ENCODE measurements at places on chromosomes 3 and 15. TPM values are rescaled to one million over a fixed set of nuclear protein-coding genes. Genes with fewer than 3 reads are reported as not detected.

The CCR3 gene
- total RNA-seq: not detected

The CXCR6 gene
- not detected for total RNA-seq

The SELENOT gene
- total RNA-seq: 103 TPM

The HRG gene
- total RNA-seq: not detected

The ST8SIA2 gene
- 0.44 TPM for total RNA-seq

The SH3GL3 gene
- 0.73 TPM for total RNA-seq

The CCR8 gene
- total RNA-seq: not detected

The GASK1A gene
- not detected for total RNA-seq

The ADGRG7 gene
- total RNA-seq: not detected

The INKA1 gene
- 1.7 TPM for total RNA-seq

The PPARG gene
- 41.7 TPM for total RNA-seq

The SMAD6 gene
- total RNA-seq: 19.3 TPM

The SLCO2A1 gene
- total RNA-seq: 0.07 TPM

The FSD2 gene
- total RNA-seq: not detected

The ZBED2 gene
- 0.36 TPM for total RNA-seq

The CSTA gene
- total RNA-seq: 0.95 TPM

The PPP4R2 gene
- 41.8 TPM for total RNA-seq

The AADACL2 gene
- not detected for total RNA-seq

The PLA2G4D gene
- total RNA-seq: not detected

The SCG5 gene
- 2.1 TPM for total RNA-seq

The SEMA3F gene
- 7.1 TPM for total RNA-seq

The GPR160 gene
- total RNA-seq: 1.8 TPM

The SLC22A13 gene
- total RNA-seq: not detected

The GABRR3 gene
- not detected for total RNA-seq

The NANOGP8 gene
- not detected for total RNA-seq

The CEMIP gene
- 2.4 TPM for total RNA-seq

The RHOV gene
- total RNA-seq: 4.1 TPM

The CELF6 gene
- not detected for total RNA-seq

The SAMD7 gene
- total RNA-seq: not detected

The OIP5 gene
- total RNA-seq: 13.6 TPM
